ENCODE measurements at places on chromosomes 4 and X. TPM values are rescaled to one million over a fixed set of nuclear protein-coding genes. Genes with fewer than 3 reads are reported as not detected.

GRCh38 chr4:110197529-110198042, 829 bp downstream of the ELOVL6 start:
- DNase-seq: peak; percentile 13

GRCh38 chr4:48991357-48991756, 5.3 kb downstream of the CWH43 start:
- DNase-seq: no peak

Gene USP17L15
- not detected for total RNA-seq

Gene CHRNA9
- total RNA-seq: not detected

DNA sequence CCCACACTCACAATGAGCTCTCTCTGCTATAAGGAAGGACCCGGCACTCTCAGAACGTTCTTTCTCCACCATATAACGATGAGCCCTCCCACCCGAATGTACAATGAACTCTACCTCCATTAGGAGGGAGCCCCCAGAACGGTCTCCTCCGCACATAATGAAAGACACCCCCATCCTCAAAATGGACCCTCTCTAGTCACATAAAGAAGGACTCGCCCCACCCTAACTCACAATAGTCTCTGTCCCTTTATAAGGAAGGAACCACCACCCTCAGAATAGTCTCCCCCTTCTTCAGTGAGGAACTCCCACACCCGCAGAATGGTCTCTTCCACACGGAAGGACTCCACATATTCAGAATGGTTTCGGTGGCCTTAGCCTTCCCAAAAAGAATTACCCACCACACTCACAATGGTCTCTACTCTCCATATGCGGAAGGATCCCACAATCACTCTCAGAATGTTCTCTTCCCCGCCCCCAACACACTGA, 477 bp downstream of the SLC35A2 start:
- DNase-seq: no peak

Gene TET2
- total RNA-seq: 9.2 TPM

Gene GPC4
- total RNA-seq: 2.4 TPM

GRCh38 chr4:73895201-73896175, 26.3 kb downstream of the CXCL1 start:
- no peak for DNase-seq

DNA sequence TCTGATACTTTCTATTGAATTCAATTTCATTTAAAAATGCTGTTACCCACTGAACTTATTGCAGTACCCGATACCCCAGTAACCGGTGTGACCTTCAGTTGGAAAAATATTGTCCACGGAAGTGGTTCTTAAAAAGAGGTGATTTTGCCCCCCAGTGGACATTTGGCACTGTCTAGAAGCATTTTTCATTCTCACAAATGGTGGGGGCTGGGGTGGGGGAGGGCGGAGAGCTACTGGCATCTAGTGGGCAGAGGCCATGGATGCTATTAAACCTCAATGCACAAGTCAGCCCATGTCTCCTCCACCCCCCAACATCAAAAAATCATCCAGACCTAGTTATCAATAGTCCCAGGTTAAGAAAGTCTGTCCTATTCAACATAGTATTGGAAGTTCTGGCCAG, 19.6 kb upstream of the CHM start:
- no peak for DNase-seq

DNA sequence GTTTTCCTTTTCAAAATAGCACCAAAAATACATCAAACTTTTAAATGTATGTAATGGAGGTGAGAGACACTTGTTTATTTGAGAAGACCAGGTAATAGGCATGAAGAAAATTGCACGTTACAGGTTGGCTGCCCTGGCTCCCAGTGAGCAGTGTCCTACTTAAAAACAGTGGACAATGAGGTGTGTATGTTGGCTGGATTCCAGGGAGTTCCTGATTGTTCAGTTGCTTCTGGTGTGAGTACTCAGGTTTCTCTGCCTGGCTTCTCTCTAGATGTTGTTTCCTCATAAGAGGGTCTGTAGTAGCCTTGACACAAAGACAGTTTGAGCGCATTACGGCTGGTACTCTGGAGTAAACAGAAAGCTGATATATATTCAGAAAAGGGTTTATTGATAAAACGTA, 29.4 kb downstream of the SNX25 start:
- DNase-seq: no peak

Measured in A172 (cell line).